Stimulated activated naive CD4-positive, alpha-beta T cell treated with Interleukin-2 at 50 U/mL for 16 hours (primary cell): ENCODE measurements at places on chromosomes 1 and 21.

- DNase-seq = no peak
These were observed 251.3 kb downstream of the SDCCAG8 start for GRCh38 chr1:243507001-243507671.

GRCh38 chr1:19083081-19083480 lies 126.6 kb upstream of the IFFO2 start:
- no peak for DNase-seq

DNA sequence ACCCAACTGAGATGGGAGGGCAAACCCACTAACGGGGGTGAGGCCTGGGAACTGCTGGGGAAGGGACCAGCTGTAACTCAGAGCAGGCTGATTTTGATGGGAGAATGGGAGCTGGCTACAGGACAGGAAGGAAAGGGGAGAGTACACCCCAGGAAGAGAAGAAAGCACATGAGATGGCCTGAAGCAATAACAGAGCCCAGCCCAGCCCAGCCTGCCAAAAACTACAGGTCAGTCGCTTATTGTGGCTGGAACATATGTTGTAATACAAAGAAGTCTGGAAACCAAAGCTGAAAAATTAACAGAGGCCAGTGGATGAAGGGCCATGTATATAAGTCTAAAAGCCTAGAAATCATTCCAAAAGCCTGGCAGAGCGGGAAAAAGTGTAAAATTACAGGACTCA lies 1.6 kb downstream of the ITLN2 start:
- no peak for DNase-seq

- no peak for DNase-seq
These were observed 145.6 kb downstream of the NR5A2 start for GRCh38 chr1:200173097-200173618.

DNA sequence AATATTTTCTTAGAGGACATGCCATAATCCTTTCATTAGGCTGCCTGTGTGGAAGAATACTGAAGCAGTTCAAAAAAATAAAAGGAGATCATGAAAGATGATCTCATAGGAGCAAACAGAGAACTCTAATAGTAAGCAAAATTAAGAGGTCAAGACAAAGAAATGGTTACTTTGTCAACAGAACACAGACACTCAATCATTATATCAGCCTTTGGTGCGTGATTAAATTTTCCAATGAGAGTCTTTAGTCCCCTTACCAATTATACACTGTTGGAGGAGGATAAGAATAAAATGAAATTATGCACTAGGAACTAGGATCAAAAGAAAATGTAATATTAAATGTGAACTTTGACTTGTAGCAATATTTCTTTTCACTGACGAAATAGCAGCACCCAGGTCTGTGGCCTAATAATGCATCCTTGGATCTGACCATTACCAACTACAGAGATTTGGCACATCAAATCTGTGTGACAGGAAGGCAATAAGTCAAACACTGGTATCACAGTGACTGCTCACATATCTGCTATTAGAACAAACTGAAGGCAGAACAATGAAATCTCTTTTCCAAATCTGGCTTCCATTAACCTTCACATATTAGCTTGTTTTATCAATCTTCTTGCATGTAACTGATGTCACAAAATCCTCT lies 1812.9 kb downstream of the PLA2G4A start:
- no peak for DNase-seq

DNA sequence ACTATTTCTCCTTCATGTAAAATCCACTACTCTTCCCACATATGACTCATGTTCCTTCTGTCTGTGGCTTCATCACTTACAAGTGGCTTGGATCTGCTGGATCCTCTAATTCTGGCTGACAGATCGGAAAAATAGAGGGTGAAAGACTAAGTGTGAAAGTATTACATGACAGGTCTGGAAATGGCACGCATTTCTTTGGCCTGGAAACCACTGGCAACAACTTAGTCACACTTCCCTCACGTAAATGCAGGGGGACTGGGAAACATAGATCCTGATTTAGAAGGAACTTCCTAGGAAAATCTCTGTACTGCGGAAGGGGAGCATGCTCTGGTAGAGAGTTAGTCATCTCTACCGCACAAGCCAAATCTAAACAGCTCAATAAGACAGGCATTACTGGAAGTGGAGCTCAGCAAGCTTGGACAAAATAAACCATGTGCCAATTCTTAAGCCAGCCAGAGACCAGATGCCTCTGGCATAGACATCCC lies 305.4 kb upstream of the PTBP2 start:
- no peak for DNase-seq

DNA sequence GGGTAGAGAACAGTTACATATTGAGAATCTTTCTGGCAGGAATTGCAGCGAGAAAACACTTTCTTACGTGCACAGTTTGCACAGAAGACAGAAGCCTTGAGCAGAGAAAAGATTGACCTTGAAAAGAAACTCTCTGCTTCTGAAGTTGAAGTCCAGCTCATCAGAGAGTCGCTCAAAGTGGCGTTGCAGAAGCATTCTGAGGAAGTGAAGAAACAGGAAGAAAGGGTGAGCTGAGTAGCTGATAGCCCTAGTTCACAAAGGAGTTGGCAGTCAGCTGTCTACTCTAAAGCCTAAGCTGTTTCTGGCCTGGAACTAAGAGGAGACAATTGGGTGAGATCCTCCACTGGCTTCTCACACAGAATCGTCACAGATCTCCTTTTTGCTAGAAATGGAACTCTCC lies 20.3 kb upstream of the SH3BGRL3 start:
- DNase-seq = no peak

GRCh38 chr1:214102907-214103306 lies 115.1 kb downstream of the PROX1 start:
- no peak for DNase-seq

GRCh38 chr1:227894831-227895451 lies 52.8 kb downstream of the WNT9A start:
- DNase-seq = no peak
